ENCODE measurements at places on chromosomes 12 and 14.

- no peak for DNase-seq
Observed at GRCh38 chr12:3185260-3185870, 108.2 kb downstream of the TSPAN9 start.

DNA sequence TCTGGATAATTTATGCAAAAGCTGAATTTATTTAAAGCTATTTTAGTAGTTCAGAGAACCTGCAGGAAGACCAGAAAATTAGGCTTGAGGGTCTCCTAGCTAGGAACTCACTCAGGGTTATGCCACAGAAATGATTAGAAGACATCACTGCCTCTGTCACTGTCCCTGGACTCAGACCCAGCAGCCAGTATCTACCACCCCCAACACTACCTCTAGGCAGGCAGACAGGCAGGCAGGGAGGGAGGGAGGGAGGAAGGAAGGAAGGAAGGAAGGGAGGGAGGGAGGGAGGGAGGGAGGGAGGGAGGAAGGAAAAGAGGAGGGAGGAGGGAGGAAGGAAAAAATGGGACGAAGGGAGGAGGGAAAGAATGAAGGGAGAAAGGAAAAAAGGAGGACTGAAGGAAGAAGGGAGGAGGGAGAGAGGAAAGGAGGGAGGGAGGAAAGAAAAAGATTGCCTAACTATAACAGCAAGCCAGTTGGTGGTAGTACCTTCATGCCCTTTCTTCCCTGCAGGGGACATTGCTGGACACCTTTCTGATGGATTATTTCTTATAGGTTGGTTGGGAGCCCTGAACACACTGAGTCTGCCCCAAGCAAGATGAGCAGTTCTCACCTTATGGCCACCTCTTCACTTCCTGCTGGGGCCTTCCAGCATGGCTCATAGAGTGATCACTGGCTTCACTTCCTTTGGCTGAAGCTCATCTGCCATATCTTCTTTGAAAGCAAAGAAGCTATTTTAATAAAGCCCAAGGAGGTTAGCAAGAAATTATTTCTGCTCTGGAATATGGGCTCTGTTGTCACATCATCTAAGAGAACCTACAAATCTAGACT lies 49.7 kb downstream of the KICS2 start:
- no peak for DNase-seq

DNA sequence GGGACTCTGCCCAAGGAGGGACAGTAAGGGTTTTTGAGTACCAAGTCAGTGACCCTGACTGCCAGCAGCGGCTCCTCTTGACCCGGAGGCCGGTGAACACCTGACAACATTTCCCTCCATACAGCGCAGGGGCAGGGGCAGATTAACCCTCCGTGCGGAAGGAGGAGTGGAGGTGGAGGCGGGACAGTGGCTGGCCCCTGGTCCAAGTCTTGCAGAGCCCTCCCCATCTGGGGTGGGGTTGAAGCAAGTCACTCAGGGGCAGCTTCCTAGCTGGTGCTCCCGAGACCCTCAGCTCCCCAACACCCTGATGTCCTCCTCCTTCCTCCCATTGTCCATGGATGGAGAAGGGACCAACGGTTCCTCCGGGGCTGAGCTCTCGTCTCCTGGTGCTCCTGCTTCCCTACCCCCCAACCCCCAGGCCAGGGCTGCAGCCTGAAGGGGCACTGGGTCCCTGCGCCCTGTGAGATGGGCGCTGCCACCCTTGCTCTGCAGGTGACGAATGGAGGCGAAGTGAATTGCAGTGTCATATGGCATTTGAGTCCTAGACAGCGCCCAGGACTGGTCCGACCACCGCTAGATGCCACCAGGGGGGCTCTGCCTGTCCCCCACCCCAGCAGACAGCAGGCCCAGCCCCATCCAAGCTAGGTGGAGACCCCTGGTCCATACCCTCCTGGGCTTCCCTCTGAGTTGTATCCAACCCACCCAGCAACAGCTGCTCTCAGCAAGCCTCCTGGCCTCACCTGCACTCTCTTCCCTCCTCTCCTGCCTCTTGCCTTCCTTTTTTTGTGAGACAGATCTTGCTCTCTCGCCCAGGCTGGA lies 7.0 kb upstream of the AMN start:
- DNase-seq = no peak

- no peak for DNase-seq
Observed at GRCh38 chr12:6824901-6825381, 3.3 kb upstream of the P3H3 start.

GRCh38 chr14:79299162-79299561 lies 912.1 kb downstream of the DIO2 start:
- no peak for DNase-seq

DNA sequence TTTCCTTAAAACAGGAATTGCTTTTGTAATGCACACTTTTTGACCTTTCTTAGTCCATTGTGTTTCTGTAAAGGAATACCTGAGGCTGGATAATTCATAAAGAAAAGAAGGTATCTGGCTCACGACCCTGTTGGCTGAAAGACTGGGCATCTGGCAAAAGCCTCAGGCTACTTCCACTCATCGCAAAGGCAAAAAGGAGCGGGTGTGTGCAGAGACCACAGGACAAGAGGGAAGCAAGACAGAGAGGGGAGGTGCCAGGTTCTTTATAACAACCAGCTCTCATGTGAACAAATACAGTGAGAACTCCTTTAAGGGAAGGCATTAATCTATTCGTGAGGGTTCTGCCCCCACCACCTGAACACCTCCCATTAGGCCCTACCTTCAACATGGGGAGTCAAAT lies 182.1 kb downstream of the C12orf50 start:
- DNase-seq = no peak

DNA sequence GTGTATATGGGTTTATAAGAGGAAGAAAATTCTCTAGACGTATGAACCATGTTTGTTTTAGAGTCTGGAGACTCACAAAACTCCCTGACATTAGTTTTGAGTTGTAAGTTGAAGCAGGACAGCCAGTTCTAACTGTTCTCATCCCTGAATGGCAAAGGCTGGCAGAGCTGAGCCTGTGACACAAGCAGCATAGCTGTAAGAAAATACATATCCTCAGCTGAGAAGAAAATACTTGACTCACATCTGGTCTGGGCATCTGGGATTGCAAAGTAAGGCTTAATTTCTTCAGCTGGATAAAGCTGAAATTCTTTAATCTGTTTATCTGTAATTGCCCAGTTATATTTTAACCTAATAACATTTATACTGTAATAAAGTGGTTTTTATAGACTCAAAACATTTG lies 156.3 kb downstream of the PELI2 start:
- no peak for DNase-seq

DNA sequence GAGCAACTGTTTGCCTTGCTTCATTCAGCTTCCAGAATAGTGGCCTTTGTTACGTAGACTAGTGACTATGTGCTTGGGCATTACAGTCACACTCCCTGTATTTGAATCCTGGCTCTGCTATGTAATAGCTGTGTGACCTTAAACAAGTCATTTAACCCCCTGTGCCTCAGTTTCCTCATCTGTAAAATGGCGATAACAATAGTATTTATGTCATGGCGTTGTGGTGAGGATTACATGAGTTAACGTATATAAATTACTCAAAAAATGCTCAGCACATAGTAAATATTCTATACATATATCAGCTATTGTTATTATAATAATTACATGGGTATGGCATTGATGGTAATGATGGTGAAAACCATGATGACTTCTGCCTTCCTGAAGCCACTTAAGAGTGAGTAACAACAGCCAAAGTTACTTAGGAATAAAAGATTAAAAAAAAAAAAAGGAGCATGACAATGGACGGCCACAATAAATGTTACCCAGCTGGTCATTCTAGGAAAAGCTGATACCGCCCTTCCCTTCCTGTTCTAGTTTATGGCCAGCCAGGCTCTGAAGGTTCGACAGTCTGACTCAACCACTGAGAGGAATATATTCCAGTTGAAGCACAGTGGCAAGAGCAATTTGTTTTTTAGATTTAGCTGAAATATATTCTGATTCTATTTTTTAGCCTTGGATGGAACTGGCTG lies 9.9 kb upstream of the ADIPOR2 start:
- no peak for DNase-seq

GRCh38 chr12:12156116-12156515 lies 85.4 kb downstream of the BCL2L14 start:
- no peak for DNase-seq

- DNase-seq = no peak
Observed at GRCh38 chr12:105502426-105502930, 172.0 kb downstream of the C12orf75 start.

DNA sequence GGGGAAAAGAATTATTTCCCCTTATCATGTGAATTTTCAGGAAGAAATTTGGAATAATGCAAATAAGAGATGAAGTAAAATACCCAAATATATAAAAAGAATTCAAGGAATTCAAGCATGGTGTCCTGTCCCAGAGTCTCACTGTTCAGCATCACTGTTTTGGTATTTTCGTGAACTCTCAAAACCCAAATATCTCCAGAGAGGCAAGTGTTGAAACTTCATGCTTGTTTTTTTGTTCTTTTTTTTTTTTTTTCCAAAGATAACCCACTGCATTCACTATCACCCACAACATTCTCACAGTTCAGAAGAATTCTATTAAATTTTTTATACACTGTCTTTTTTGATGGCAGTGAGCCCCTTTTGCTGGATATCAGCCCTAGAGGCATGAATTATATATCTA lies 354.9 kb downstream of the DIO2 start:
- no peak for DNase-seq

DNA sequence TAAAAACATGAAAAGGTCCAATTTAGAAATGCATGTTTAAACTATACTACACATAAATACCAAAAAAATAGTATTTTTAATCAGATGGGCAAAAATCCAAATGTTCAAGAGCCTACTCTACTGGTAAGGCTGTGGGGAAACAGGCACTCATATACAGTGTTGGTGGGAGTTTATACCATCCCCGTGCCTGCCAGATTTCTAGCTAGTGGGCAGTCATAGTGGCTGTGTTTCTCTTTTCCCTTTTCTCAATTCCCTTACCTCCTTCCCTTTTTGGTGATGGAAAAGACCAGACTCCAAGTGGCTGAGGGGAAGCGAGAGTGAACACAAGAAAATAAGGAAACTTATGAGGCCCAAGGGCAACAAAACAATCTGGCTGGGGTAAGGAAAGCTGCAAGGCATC lies 14.7 kb downstream of the ZNF641 start:
- DNase-seq = no peak

- no peak for DNase-seq
Observed at GRCh38 chr14:50423529-50423928, 26.8 kb upstream of the CDKL1 start.

GRCh38 chr14:94342334-94342934 lies 19.3 kb upstream of the SERPINA6 start:
- DNase-seq = peak; percentile 98

- no peak for DNase-seq
Observed at GRCh38 chr12:57165741-57166140, 18.3 kb upstream of the LRP1-AS start.

- peak; percentile 11 for DNase-seq
Observed at GRCh38 chr12:107349008-107349747, 255.8 kb upstream of the CRY1 start.

- DNase-seq = no peak
Observed at GRCh38 chr12:87304406-87304805, 724.8 kb downstream of the C12orf50 start.

GRCh38 chr14:78598046-78598920 lies 428.1 kb downstream of the NRXN3 start:
- no peak for DNase-seq

DNA sequence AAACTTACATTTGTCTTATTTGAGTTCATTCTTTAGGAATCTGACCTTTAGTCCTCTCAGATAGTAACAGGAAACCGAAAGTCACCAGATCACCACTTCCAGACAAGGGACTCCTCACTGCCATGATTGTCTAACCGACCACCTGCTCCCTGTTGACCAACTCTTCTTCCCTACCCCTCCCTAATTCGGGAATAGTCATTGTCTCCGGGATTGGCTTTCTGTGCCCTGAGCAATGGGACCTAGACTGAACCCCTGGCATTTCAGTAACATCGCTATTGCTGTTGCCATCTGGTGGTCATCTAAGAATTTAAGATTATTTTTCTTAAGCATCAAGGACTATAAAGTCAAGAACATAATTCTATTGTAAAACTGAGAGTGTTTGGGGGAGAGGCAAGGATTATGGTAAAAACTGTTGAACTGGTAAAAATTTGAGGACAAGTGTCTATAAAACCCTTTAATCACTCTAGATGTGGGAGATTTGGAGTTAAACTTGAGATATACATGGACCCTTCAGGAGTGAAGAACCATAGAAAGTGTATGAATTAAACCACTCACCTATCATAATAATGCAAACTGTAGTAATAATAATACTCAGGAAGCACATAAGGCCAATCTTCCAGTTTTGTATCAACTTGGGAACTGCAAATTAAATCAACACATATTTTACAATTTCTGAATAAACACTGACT lies 6.3 kb downstream of the CLEC2A start:
- no peak for DNase-seq

GRCh38 chr14:55579724-55580469 lies at the start of gene KTN1:
KTN1 (plus strand) TSS chr14:55580207; CDS start chr14:55612049, 31,842 bp downstream.
- DNase-seq = peak; percentile 61

DNA sequence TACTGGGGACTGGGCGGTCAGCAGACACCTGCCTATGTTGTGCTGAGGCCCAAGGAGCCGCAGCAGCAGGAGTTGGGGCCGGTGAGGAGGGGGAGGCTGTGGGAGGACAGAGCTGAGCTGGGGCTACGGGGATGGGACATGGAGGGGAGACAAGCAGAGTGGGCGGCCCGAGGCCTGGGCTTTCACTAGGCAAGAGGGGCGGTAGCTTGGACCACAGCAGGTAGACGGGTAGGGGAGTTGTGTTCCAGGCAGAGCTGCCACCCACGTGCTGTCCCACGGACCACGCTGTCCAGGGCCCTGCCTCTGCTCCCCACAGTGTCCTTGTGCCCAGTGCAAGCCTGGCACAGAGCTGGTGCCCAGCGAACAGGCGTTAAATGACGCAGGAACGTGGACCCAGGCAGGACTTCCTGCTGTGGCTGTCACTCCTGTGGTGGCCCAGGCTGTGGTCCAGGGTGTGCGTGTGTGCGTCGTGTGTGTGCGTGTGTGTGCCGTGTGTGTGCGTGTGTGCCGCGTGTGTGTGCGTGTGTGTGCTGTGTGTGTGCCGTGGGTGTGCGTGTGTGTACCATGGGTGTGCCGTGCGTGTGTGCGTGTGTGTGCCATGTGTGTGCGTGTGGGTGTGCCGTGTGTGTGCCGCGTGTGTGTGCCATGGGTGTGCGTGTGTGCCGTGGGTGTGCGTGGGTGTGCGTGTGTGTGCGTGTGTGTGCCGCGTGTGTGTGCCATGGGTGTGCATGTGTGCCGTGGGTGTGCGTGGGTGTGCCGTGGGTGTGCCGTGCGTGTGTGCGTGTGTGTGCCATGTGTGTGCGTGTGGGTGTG lies 6.8 kb downstream of the CEP170B start:
- no peak for DNase-seq

- DNase-seq = no peak
Observed at GRCh38 chr12:13443498-13443897, 247.0 kb downstream of the EMP1 start.

GRCh38 chr14:98210045-98210672 lies 1061.8 kb downstream of the BCL11B start:
- DNase-seq = no peak

GRCh38 chr14:56135001-56135400 lies 16.8 kb downstream of the PELI2 start:
- DNase-seq = no peak

GRCh38 chr14:102574281-102575159 lies 17.9 kb upstream of the RCOR1 start:
- DNase-seq = no peak

Measured in AG09319 (cell line).